ENCODE measurements at places on chromosomes 13 and 19. TPM values are rescaled to one million over a fixed set of nuclear protein-coding genes. Genes with fewer than 3 reads are reported as not detected.
A peak's percentile ranks its signal among the peaks of the same experiment; 100 is the strongest.

DNA sequence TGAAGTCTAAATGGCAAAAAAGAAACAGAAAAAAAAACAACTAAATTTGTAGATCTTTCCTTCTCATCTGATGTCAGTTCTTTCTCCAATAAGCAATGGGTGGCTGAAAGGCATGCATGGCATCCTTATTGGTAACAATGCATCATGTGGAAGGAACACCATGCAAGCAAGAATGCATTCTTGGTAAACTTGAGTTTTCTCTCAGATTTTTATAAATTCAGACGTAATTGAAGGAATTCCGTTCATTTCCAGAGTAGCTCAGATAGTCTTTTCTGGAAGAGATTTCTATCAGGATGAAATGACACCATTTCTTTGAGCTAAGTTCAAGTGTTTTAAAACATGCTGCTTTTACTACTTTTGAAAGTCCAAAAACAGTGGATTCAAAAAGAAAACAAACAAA lies 373.0 kb downstream of the COG6 start:
- no peak for DNase-seq

- no peak for DNase-seq
These were observed 12.4 kb downstream of the ZNF552 start for GRCh38 chr19:57802269-57802668.

Gene TBXA2R
- 0.78 TPM for total RNA-seq

Gene ZNF208
- total RNA-seq: under 0.01 TPM

DNA sequence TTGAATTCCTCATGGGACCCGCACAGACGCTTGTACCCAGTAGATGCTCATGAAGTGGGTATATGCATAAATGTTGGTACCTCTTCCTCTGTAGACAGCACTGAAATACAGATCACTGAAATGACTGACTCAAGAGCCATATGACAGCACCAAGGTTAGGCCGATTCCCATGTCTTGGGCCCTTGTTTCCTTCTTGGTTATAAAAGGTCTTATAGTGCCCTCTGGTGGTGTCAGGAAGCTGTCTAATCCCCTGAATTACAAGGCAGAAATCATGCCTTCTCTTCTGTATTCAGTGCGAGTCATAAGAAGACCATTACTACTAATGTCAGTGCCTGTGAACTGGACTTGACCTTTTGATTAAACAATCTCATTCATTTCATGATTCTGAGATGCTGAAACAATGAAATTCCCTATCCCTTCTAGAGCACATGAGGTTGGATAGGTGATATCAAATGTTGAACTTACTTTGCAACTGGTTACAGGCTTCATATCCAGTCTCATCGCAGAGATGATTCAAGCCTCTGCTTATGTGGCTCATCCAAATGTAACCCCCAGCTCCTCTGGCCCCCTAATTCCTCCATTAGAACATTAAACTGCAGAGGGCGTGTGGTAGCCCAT lies 59.7 kb downstream of the SPATA13 start:
- no peak for DNase-seq

DNA sequence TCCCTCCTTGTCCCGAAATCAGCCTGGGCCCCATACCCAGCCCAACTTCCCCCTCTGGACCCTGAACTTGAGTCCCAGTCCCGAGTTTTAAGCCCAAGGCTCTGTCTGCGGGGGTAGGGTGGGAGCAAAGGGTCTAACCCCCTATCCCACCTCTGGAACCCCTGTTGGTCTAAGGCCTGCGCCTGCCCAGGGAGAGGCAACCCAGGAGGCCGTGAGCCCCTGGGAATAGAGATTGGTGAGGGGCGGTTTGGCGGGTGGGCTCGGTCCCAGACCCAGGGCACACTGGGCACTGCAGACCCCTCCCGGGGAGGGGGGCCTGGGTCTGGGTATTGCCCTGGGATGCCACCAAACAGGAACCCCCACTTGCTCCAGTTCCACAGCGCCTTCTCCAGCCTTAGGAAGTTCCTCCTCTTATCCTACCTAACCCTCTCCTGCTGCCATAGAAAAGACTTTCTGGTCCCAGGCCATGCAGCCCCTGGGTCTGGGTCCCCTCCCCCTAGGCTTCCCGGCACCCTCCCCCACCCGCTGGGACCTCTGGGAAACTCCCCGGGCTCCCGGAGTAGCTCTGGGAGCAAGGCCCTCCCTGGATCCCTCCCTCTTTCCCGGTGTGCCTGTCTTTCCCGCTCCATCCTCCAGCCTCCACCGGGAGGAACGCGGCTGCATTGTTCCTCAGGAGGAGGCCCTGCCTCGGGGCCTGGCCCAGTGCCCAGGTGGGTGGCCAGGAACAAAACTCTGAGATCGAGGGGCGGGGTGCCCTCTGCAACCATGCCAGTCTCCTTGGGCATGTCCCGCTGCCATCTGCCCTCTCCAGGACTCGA lies 33.6 kb upstream of the NANOS3 start:
- no peak for DNase-seq

Gene CYP4F12
- total RNA-seq: not detected

- DNase-seq: no peak
These were observed 516.6 kb upstream of the NBEA start for GRCh38 chr13:34425327-34425949.

- no peak for DNase-seq
These were observed 661 bp downstream of the FREM2 start for GRCh38 chr13:38687246-38688229.

Gene SSC5D
- total RNA-seq: 0.31 TPM

GRCh38 chr19:32676186-32676894 lies 692 bp downstream of the RGS9BP start:
- no peak for DNase-seq

DNA sequence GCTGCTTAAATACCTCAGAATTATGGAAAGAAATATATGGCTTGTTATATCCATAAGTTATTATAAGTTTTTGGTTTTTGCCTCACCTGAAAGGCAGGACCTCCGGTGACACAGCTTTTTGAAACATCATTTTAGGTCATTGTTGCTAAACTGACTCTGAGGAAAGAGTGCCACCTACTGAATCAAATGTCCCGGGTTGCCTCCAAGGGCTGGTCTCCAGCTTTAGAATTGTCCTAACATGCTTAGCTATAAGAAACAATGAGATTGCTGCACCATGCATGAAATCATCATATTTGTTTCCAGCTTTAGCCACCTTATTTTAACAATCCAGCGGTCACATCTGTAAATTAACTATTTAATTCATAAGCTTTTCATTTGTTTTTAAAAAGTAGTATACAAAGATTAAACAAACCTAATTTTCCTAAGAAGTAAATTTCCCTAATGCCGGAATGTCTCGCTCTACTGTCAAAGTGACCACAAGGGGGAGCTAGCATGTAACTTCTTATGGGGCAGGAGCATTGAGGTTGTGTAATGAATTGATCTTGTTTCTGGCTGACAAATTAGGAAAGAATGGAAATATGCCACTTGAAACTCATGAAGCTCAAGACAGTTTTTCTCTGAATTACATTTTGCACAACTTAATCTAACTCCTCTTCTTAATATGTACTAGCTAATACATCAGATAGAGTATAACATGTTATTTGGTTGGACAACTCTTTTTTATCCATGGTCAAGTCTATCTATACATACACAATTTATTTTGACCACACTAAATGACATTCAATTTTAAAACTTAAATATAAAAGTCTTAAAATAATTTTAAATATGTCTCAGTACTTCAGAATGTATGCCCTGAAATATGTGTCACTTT lies 6.7 kb upstream of the PCDH17 start:
- DNase-seq: peak; percentile 9

Gene NXNL1
- not detected for total RNA-seq

DNA sequence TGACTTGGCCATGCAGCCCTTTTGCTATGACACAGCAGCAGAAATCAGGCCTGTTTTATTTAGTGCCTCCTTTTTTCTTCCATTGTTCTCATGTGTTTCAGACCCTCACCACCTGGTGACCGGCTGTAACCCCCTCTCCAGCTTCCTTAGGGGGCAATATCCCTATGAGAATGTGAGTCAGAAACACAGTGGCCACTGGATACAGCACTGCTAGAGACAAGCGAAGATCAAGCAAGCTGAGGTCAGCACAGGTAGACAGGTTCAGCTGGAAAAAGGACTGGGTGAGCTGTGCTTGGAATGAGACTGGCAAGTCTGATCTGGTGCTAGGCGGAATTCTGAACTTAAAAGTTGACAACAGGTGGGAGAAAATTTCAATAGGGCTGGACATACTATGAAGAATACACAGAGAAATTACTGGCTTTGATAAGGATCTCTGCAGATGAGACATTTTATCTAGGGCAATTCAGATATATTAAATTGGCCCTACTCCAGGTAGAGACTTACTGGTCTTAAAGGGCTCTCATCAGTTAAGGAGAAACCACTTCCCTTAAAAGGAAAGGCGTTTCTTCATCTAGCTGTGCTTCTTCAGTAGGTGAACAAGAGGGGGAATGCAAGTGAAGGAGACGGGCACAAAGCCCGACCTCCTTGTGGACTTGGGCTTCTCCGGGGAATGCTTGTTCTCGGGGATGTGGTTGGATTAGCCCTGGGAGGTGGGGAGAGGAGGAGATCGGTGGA lies 83.3 kb downstream of the ERCC5 start:
- no peak for DNase-seq

GRCh38 chr19:34353546-34353945 lies 11.4 kb upstream of the GPI start:
- DNase-seq: no peak

GRCh38 chr13:38444904-38445303 lies 95.3 kb downstream of the UFM1 start:
- DNase-seq: no peak

- no peak for DNase-seq
These were observed 257.2 kb downstream of the DIAPH3 start for GRCh38 chr13:59906413-59907049.

DNA sequence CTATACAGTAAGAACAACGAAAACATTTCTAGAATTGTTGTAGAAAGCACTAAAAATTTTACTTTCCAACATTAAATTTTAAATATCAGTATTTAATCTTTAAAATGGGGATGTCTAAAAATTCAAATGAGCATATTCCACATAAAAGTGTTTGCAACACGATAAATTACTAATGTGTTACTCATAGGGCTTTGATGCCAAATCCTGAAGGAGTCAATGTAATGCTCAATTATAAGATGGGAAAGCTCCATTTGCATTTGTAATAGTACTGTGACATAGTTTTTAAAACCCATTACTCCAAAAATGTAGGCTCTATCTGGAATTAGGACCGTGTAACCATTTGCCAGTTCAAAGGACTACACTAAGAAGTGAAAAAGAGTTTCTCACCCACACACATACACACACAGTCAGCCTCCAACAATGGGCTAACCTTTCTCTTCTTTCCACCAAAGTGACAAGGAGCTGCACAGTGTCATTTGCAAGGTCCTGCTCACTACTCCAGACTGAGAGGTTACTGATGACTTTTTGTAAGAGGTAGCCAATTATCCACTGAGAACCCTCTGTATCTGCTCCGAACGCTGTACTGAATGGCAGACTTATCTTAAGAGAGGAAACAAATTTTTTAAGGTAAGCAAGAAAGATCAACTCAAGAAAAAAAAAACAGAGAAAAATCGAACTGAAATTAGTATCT lies 26.1 kb upstream of the EEF1AKMT1 start:
- DNase-seq: no peak

DNA sequence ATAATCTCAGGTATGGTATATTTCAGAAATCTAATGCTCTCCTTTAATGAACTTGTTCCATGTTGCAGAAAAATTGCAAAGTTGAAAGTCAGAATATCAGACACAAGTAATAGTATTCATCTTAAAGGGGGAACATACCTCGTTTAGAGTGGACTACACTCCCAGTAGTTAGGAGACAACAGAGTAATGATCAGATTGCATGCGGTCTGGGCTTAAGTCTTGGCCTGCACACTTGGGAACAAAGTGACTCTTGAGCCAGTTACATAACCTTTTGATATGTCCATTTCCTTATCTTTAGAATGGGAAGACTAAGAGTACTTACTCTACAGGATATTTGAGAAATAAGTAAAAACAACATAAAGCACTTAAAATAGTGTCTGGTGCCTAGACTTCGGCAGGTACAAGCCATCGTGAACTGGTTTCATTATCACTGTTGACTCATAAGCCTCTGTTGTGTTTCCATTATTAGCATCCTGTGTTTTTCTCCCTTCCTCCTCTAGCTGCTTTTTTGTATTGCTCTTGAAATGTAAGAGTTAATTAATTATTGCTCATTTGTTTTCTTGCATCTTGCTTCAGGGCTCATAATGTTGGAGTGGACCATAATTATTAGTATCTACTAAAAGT lies 53.0 kb downstream of the DPY19L3 start:
- DNase-seq: no peak

Gene IGSF23
- not detected for total RNA-seq

DNA sequence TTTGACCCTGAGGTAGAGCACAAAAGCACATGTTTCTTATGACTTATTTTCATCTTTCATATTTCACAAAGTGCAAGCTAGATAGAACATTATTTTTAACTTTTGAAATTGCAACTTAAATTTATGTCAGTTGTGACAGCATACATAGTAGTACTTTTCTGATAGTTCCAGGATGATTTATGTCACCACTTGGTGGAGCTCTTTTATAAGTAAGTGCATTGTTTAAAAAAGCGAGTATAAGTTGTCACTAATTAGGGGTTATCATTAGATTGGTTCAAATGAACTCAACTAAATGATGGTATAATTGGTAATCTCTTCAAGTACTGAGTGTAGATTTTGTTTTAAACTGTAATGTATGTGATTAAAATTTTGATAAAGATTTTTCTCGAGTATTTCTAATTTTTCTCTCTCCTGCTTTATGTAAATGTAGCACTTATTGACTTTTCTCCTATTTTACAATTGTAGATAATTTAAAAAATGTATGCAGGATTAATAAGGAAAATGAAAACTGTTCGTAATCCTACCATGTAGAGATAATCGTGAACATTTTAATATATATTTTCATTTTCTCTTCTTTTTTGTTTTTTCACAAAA lies 31.1 kb downstream of the RB1 start:
- DNase-seq: no peak

GRCh38 chr19:48720613-48721296 lies 1.2 kb upstream of the MAMSTR start:
- DNase-seq: peak; percentile 98

- no peak for DNase-seq
These were observed 437.5 kb downstream of the FGF9 start for GRCh38 chr13:22108283-22108942.

DNA sequence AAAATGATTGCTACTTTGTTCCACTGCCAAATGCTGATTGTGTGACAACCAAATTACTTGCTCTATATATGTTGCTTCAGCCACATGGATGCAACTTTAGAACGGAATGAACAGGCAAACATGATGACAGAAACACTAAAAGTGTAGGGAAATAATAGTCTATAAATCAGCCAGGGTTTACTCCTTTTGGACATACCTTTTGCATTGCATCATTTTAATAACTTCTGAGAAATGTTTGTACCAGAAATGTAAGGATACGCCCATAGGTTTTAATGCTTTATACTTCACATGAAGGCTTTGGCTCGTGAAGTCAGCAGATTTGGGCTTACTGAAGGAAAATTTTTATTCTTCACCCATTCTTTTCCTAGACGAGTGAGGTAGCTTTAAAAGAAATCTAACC lies 141.0 kb downstream of the POSTN start:
- no peak for DNase-seq

Gene NKPD1
- 0.47 TPM for total RNA-seq

Gene RNU6-9
- total RNA-seq: not detected
